ENCODE measurements at places on chromosomes 7 and 10.

- DNase-seq, result no peak
These were observed 316.2 kb downstream of the SORCS3 start for GRCh38 chr10:104957178-104957841.

DNA sequence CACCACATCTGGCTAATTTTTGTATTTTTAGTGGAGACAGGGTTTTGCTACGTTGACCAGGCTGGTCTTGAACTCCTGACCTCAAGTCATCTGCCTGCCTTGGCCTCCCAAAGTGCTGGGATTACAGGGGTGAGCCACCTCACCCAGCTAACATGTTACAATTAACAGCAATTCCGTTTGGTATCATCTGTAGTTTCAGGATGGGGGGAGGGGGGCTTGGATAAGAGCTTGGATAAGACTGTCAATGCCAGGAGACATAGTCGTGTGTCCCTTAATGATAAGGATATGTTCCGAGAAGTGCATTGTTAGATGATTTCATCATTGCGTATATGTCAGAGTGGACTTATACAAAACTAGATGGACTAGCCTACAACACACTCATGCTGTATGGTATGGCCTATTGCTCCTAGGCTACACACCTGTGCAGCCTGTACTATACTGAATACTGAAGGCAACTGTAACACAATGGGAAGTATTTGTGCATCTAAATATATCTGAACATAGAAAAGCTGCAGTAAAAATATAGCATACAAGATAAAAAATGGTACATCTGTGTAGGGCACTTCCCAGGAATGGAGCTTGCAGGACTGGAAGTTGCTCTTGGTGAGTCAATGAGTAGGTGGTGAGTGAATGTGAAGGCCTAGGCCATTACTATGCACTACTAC lies 103.9 kb upstream of the TNS3 start:
- no peak for DNase-seq

GRCh38 chr10:73136627-73137026 lies 26.4 kb downstream of the NUDT13 start:
- DNase-seq, result no peak

- no peak for DNase-seq
These were observed 102.7 kb downstream of the BICC1 start for GRCh38 chr10:58615237-58615935.

- no peak for DNase-seq
These were observed 30.3 kb upstream of the EGFR start for GRCh38 chr7:54988516-54988915.

GRCh38 chr10:33115738-33116719 lies 158.0 kb upstream of the ITGB1 start:
- no peak for DNase-seq

DNA sequence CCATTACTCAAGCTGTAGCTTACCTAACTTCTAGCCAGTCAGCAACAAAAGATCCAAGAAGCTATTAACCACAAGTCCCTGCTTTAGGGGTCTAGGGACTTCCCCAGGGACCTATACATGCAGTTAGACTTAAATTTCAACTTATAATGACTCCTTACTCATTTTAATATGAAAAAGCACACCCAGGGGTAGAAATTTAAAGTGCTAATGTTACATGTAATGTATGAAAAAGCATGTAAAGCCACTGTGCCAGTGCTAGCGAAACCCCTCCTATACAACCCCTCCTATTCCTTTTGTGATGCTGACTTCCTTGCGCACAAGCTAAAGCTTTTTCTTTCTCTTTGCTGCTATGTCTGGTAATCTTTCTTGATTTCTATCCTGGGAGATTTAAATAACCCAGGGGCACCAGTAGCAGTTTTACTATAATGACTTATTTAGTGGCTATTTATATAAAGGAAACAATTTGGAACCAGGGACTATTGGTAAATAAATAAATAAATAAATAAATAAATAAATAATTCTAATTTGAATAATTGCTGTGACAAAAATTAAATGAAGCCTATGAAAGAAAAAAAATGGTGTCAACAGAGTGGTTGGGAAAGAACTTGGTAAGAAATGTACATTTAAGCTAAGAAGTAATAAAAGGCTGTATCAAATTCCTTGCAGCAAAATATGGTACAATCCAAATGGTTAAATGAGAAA lies 110.5 kb upstream of the MAGI2 start:
- DNase-seq, result no peak

DNA sequence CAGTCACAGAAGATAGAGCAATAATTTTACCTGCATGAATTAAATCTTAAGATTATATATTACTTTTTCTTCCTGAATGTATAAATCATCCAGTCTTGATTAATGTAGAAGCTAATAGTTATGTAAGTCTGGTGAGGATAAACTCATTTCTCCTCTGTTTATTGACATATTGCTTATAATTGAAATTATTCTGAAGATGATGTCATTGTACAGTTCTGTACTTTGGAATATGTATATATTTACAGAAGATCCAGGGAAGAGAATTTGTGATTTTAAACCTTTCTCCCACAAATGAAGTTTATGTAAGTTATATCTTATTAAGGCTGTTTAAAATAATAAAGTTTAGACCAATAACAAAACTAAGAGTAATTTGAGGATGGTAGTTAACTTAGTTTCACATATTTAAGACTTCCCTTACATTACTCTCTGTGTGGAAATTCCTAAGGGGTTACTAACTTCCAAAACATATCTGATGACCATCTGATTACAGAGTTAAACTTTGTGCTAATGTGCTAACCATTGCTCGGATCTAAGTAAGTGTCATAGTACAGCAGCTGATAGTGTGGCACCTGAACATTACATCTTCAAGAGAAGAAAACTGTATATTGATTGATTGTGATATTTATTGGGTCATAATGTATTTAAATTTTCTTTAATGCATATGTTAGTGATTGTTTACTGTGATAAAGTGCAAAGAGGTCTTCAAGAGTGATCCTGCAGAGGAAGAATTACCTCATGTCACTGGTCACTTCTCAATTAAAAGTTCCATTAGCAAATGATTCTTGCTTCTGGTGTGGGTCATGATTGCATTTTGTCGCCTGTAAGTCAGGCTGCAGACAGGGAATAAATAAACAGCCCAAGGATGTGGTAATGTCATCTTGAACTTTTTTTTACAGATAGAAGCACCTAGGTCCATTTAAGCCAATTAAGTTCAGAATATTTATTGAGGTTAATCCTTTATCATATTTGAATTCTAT lies 96.9 kb downstream of the UBE3C start:
- DNase-seq, result no peak

- no peak for DNase-seq
These were observed 99.2 kb downstream of the ATXN7L1 start for GRCh38 chr7:105776986-105777910.

DNA sequence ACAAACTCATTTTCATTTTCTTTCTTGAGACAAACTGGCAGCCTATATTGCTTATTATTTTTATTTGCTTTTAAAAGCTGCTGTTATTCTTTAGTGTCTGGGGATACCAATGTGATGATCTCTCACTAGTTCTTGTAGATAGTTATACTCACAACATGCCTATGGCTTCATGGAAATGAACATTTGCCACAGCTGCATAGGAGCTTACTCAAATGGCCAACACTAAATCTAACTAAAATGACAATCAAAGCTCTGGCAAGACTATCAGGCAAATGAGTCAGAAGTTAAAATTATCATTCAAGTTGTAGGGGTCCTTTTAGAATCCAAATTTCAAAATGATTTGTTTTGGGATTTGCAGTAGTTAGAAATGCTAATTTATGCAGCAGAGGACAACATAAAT lies 225.9 kb downstream of the ANK3 start:
- no peak for DNase-seq

- no peak for DNase-seq
These were observed 220.9 kb upstream of the MKLN1 start for GRCh38 chr7:131106681-131107336.

DNA sequence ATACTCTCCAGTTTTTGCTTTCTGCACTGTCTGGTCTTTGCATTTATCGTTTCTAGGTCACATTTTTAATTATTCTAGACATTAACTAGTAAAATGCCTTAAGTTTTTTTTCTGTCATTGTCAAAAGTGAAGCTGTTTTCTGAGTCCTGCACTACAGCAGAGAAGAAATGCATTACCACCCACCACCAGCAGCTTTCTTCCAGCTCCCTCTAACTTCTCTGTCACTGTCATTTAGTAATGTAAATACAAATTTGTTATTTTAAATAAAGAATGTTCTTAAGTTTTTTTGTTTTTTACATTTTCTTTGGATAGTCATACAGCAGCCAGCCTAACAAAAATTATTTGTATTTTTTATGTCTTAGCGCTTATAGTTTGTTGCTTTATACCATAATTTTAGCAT lies 18.8 kb downstream of the PTPRZ1 start:
- no peak for DNase-seq

DNA sequence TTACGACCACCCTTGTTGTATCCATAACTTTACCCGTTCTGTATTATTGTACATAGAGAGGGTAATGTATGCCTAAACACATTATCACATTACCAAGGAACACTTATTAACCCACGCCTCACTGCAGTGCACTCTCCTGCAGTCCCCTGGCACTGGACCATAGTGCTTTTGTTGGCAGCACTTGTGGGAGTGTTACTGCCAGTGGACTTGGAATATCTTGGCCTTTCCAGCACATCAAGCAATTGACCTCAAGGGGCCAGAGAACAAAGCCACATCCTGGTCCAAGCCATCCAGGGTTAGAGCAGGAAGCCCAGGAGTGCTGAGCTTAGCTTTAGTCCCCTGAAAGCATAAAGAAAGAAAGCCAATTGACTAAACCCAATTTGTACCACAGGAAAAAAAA lies 304.2 kb downstream of the PCDH15 start:
- DNase-seq, result no peak

- DNase-seq, result no peak
These were observed 16.3 kb upstream of the RNF216 start for GRCh38 chr7:5797716-5798115.

DNA sequence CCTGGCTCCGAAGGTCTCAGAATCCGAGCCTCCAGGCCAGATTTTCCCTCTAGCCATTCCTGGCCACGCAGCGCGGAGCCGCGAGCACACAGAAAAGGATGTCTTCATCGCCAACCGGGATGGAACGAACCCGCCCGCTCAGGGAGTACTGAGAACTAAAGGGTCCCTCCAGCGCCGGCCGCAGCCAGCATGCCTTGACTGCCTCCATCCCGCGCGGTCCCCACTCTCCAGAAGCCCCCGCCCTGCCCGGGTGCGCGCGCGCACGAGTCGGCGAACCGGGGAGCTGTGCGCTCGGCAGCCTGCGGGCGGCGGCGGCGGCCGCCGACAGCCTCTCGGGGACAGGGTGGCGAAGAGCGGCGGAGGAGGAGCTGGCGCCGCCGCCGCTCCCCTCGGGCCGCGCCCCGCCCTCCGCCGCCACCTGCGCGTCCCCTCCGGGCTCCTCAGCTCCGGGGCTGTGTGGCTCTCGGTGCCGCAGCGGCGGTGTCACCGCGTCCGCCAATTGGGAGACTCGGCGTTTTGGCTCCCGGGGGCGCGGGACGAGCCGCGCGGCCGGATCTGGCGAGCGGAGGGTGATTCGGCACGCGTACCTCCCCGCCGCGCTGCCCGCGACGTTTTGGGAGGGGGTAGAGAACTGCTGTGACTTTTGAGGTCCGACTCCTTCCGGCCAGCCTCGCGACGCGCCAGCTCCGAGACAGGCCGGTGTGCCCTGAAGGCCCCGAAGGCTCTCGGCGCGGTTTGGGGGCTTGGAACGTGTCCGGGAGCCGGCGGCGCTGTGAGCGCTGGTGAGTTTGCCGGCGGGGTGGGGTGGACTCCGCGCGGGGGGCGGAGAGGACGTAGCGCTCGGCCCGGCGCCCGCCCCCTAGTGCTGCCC lies 453 bp upstream of the GALNT17 start:
- DNase-seq, result no peak

DNA sequence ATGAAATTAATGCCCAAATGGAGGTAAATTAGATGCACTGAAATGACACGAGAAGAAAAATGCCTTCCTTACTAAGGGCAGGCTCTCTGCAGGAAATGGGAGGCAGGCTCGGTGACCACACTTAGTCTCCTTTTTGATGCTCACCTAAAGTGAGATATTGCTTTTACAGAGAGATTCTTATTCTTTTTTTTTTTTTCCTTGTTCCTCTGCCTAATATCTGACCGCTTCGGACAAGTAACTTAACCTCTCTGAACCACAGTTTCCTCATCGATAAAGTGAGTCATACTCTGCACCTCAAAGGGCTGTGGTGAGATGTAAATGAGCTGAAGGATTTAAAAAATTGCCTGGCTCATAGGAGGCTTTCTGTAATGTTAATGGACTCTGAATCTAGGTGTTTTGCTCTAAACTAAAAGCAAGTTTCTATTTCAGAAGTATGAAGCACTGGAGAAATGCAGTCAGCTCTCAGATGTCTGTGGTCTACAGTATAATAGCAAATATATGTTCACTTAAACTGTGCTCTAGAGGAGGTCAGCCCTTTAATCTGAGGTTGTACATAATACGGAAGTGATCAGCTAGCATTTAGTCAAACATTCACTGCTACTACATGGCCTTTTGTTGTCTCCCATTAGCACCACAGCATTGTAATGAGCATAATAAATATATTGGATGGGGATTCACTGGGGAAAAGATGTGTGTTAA lies 23.2 kb downstream of the NKX2-3 start:
- DNase-seq, result no peak

DNA sequence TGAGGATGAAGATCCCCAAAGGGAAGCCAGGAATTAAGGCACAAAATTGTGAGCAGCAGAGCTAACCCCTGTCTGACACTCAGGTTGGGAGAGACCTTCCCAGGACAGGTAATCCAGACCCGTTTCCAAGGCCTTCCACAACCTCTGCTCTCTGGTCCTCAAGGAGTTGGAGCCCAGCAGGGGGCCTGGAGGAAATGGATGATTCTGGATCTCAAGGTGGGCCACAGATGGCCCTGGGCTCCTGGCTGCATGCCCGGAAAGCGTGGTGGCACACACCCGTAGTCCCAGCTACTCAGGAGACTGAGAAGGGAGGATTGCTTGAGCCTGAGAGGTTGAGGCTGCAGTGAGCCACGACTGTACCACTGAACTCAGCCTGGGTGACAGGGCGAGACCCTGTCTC lies 42.3 kb downstream of the DPYSL4 start:
- DNase-seq, result no peak

DNA sequence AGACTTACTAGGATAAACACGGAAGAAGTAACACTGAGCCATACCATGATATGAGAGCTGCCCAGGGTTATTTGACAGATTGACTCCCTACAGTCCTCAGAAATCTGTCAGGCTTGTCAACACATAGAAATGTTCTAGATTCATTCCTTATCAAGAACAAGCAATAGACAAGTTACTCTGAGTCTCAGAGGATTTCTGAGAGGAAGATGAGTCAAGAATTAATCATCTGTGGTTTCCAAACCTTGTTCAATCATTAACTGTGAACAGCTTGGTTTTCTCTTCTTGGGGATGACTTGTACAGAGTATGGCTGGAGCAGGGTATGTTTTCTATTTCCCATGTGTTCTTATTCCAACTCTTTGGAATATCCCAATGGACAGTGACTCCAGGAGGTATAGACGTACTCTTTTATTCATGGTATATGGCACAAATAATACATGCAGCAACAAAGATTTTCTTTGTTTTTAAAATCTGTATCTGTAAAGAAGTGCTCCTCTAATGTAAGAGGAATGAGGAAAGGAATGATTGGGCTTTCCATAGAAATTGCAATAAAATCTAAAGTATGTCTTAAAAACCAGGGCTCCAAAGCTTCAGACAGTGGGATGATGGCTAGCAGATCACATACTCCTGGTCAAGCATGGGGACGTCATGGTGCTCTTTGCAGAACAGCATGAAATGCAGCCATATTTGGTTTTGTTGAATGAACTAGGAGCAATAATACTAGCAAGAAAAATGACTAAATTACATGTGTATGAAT lies 11.9 kb upstream of the SFR1 start:
- DNase-seq, result no peak

GRCh38 chr10:5195727-5196374 lies 786 bp upstream of the AKR1C4 start:
- no peak for DNase-seq

- DNase-seq, result no peak
These were observed 272.4 kb upstream of the BMPER start for GRCh38 chr7:33632840-33633525.

GRCh38 chr7:123689250-123689649 lies 33.6 kb downstream of the LMOD2 start:
- DNase-seq, result no peak

Data from stimulated activated CD8-positive, alpha-beta memory T cell treated with anti-CD3 and anti-CD28 coated beads, Interleukin-12 subunit alpha, Interleukin-12 subunit beta, amount 100 ng/mL, for 1 hour (primary cell).